ENCODE measurements at places on chromosomes 1 and 21.

DNA sequence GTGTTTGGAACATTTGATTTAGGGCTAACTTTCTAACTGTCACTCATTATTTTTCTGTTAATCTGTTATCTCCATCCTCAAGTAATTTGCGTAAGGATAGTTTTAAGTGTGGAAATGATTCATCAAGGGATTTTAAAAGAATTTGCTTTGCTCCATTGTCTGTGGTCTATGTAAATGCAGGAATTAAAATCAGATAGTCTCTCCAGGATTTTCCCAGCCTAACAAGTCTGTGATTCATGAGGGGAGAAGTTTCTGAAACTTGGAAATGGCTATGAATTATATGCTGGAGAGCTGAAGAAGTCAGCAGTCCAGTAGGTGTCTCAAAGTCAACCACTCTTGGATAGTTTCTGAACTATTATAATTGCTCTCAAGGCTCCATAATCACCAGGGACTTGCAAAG lies 264.5 kb downstream of the MRPL39 start:
- DNase-seq, result no peak

GRCh38 chr1:197327776-197328364 lies 59.8 kb downstream of the CRB1 start:
- DNase-seq, result no peak

GRCh38 chr21:41289431-41289830 lies 27.2 kb upstream of the FAM3B start:
- DNase-seq, result no peak

GRCh38 chr1:83970802-83971201 lies 28.1 kb downstream of the TTLL7 start:
- DNase-seq, result no peak

DNA sequence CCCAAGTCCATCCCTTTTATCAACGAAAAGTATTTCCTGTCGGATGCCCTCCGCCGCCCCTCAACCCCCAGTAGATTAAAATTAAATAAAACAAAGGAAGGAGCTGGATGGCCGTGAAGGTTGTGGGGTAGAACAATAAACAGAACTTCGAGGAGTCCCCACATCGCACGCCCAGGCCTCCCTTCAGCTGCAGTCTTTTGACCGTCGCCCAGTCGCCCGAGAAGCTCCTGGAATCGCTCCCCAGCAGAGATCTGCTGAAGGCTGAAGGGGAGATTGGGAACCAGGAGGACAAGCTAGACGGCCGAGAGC lies 905 bp downstream of the BARHL2 start:
- no peak for DNase-seq

GRCh38 chr1:57843760-57844159 lies 419.9 kb upstream of the DAB1 start:
- no peak for DNase-seq

GRCh38 chr1:233635765-233636502 lies 22.0 kb downstream of the KCNK1 start:
- DNase-seq, result no peak

- DNase-seq, result no peak
Measured at GRCh38 chr1:156510709-156511108, 10.1 kb upstream of the MEF2D start.

DNA sequence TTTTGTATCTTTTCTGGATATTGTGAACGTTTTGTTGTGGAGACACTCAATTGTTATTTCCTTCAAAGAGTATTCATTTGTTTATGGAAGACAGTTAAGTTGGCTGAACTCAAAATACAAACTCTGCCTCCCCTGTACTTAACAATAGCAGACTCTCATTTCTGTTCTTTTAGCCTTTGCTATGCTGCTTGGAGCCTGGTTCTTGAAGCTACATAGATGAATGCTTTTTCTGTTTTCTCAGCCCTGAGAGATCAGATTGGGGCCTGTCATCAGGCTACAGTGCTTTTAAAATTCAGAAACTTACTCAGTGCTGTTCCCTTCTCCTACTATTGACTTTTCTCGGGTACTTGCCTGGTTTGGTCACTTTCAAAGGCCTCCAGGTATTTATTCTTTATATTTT lies 215.7 kb upstream of the LYPLAL1 start:
- DNase-seq, result no peak
